ENCODE measurements at places on chromosomes 1 and 21.

GRCh38 chr21:32978331-32979270, 47.1 kb upstream of the OLIG2 start:
- no peak for DNase-seq

DNA sequence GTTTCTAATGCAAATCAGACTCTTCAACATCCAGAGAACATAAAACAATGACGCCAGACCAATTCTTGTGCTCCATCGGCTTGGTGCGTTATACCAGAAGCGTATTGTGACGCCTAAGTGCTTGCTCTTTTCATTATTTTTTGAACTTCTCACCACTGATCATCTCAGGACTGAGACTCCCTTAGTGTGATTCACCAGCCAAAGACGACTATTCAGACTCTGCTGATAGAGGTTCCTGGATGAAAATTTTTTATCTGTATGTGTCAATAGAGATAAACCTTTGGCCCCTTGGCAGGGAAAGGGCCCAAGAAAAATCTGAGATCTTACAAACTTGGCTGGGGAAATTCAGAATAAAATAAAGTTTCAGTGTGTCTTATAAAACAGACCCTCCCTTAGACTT, 856 bp upstream of the GREM2 start:
- no peak for DNase-seq

GRCh38 chr1:8417625-8418024, 99.7 kb downstream of the SLC45A1 start:
- no peak for DNase-seq

DNA sequence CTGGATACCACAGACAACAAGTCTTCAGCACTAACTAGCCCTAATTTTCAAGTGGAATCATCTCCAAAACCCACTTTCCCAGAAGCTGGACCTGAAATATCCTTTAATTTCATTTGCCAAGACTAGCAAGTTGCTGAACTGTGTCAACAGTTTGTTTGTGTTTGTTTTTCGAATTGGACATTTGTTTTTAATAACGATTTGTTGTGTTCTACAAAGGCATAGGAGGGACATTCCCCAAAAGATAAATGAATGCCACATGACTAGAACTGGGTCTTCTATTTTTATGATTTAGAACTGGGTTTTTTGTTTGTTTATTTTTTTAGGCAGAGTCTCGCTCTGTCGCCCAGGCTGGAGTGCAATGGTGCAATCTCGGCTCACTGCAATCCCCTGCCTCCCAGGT, 17.9 kb downstream of the LUZP1 start:
- DNase-seq, result no peak

- no peak for DNase-seq
Observed at GRCh38 chr1:30258876-30259275, 464.5 kb downstream of the MATN1 start.

- DNase-seq, result no peak
Observed at GRCh38 chr1:184937729-184938128, 36.6 kb downstream of the NIBAN1 start.

- DNase-seq, result no peak
Observed at GRCh38 chr1:10440794-10441193, 9.0 kb upstream of the CORT start.

- no peak for DNase-seq
Observed at GRCh38 chr1:156500543-156500792, at the start of gene MEF2D. MEF2D (minus strand) TSS chr1:156500775; CDS start chr1:156483292, 17,483 bp downstream.

DNA sequence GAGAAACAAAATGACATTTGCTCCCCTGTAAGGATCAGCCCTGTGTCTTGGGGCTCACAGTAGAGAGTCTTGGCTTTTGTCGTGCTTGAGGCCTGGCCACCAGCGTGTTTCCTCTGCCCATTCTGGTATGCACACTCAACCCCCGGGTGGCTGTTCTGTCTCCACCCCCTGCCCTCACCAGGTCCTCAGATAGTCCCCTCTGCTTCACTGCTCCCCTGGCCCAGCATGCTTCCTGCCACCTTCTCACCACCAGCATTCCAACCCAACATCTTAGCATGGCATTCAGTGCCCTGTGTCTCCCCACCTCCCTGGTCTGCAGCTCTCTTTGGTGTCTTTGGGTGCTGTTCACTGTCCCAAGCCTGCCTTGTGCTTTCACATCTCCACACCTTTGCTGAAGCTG, 16.2 kb downstream of the ZNF362 start:
- no peak for DNase-seq

DNA sequence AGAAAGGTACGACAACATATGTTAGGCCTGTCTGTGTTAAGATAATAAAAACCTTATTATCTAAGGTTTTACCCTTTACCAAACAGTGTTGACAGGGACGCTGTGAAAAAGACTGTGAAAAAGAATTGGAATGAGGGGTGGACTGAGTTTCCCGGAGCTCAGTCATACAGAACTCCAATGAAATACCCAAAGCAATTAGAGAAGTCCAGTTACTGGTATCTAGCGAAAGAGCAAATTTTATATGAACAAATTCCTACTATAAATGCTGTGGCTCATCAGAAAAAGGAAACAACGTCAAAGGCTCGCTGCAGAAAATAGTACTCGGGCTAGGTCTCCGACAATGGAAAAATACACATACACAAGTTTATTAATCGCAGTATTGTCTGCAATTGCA, 708 bp upstream of the RBBP5 start:
- no peak for DNase-seq

Measured in NCI-H1417 treated with DMSO at 0.1 percent for 48 hours (cell line).